ENCODE measurements at places on chromosomes 16 and 17. TPM values are rescaled to one million over a fixed set of nuclear protein-coding genes. Genes with fewer than 3 reads are reported as not detected.

Gene CDRT4
- 0.56 TPM for total RNA-seq

Gene DCAKD
- total RNA-seq: 47.9 TPM

Gene SLC6A2
- not detected for total RNA-seq

Gene ZNF19
- total RNA-seq: 2.9 TPM

DNA sequence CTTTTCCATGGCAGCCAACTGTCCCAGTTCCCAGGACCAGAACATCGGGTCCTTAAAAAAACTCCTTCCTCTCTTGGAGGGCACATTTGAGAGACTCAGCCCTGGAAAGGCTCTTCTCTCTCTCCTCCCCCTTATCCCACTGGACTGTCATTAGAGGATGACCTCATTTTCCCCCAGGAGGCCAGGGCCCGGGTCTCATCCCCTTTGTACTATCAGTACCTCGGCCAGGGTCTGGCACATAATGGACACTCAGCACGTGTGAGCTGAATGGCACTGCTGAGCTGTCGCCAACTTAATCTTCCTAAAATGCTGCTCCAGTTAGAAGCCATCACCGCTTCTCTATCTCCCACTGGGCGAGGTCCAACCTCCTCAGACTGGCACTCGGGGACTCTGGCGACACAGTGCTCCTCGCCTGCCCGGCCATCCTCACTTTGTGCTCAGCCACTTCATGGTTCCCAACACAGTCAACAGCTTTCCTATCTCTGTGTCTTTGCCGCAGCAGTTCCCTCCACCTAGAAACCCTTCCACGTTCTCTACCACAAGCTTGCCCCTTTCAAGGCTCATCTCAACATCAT is 3.6 kb upstream of the RHBDL3 start:
- DNase-seq: no peak

DNA sequence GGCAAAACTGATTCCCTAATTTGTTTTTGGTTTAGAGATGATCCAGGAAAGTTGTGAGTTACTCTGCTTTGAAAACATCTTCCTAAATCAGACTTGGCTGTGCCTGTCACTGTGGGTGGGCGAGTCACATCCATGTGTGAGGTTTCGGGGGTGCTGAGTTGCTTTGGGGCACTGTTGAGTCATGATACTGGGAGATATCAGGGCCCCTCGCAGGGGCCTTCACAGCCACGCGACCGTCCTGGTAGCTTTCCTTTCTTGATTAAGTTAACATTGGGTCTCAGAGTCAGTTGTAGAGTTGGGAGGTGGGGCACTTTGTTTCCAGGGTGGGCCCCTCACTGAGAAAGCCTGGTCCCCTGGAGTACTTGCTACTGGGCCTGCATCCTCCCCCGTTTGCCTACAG is 58.3 kb upstream of the LGALS9 start:
- peak; percentile 77 for DNase-seq

GRCh38 chr17:19730843-19731242 is 14.5 kb upstream of the SLC47A2 start:
- no peak for DNase-seq

DNA sequence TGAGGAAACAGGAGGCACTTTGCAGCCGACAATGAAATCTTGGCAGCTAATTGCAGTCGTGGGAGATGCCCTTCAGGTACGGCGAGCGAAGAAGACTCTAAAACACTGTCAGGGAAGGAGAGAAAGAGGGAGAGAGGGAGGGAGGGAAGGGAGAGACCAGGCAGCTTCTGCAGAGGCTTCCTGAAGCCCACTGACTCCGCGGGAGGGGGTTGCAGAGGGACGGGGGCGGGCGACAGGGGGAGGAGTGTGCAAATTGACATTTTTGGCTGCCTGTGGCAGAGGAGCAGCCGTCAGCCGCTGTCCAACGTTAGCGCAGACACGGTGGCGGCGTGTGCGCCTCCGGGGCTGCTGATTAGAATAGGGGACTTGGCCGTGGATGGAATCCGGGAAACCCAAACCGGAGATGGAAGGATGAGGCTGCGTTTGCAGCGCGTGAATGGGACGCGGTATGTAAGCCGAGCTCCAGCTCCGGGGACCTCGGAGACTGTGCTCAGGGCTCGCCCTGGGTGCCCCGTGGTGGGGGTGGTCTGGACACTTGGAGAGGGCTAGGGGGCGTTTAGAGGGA is 849.1 kb upstream of the RBFOX1 start:
- DNase-seq: no peak

DNA sequence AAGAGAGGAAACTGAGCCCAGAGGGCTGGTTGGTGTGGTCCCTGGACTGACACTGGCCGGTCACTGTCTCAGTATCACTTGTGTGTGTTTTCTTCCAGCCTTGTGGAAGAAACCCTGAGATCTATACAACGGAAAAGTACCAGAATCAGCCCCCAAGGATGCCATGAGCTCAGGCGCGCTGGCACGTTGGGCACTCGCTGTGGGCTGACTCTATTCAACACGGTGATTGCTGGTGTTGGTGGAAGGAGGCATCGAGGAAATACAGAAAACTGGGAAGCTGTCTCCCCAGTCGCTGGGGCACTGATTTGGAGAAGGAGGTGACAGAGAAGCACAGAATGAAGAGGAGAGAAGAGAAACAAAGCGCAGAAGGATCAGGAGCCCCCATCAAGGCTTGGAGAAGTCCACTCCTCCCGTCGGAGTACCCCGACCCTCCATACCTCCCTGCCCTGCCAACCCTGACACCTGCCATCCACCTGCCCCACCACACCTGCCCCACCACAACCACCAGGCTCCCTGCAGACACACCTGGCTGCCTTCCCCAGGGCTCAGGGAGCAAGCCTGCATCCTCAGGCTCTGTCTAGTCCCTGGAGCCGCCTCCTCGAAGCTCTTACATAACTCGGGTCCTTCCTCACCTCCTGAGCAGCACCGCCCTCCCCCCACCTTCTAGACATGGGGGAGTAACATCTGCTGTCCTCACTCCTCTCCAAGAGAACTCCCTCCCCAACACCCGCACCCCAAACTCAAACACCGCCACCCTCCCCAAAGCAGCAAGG is 66.5 kb downstream of the RBFOX3 start:
- DNase-seq: no peak

- peak; percentile 59 for DNase-seq
These were observed 646.6 kb downstream of the TOX3 start for GRCh38 chr16:51900221-51900780.

GRCh38 chr16:88754912-88755744 is 29.9 kb downstream of the PIEZO1 start:
- DNase-seq: peak; percentile 63

DNA sequence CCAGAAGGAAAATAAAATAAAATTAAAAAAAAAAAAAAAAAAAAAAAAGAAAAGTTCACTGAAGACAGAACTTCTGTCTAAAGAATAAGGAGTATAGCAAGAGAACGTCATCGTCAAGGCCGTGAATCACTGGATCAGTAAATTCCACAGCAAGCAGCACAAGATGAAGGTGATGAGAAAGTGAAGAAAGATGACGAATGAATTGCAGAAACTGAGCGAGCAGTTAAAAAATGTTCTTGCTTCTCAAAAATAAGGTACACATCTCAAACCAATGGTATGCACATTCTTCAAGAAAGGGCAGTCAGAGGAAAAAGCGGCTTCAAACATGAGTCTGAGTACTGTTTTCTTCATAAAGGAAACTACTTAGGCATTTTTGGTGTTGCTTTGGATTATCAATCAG is 104.7 kb downstream of the SMG6 start:
- DNase-seq: peak; percentile 82
